ENCODE measurements at places on chromosomes 2 and 18.

GRCh38 chr2:28164280-28164801 lies 228.3 kb upstream of the FOSL2 start:
- no peak for DNase-seq

DNA sequence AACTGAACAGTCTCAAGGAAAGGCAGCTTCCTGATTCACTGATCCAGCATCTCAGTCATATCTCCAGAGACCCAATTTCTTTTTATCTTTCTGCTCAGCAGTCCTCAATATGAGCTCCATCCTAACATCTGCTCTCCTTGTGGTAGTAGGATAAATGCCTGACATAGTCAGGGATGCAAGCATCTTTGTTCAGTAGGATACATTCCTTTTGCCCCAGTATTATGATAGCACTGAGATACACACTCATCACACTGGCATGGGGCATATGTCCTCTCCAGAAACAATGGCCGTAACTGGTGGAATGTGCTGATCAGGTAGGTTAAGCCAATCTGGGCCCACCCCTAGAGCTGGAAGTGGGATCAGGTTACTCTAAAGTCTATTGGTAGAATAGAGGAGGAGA lies 207.2 kb downstream of the ETAA1 start:
- DNase-seq, result no peak

- no peak for DNase-seq
Observed at GRCh38 chr2:181047829-181048228, 67.4 kb downstream of the UBE2E3 start.

DNA sequence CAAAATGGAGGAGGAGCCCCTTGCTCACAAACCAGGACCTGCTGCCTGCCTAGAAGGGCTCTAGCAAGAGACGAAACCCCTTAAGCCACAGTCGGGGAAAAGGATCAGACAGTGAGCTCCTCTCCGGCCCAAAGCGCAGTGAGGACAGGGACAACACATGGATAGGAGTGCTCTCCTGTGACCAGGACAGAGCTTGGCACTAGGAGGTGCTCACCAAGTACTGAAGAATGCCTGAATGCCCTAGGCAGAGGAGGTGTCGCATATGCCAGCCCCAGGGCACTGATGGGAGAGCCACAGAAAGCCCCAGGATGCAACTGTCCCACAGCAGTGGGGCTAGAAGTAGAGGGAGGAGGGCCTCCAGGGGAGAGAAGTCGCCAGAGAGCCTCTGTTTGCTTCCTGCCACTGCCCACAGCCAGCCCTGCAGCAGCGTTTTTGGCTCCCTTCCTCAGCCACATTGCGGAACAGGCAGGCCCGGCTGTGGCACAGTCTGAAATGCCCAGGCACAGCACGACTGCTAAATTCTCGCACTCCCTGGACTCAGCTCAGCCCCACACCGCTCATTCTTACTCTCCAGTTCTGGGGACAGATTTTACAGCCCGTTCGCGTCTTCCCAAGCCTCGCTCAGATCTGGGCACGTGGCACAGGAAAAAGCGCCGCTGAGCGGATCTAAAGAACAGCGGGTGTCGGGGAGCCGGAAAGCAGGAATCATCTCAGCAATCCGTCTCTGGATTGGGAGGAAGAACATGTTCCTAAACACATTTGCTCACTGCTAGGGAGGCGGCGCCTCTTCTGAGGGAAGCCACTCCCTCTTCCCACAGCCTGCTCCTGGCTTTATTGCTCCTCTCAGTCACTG lies 98.7 kb upstream of the POU3F3 start:
- DNase-seq, result no peak
